ENCODE measurements at places on chromosomes 16 and 17. TPM values are rescaled to one million over a fixed set of nuclear protein-coding genes. Genes with fewer than 3 reads are reported as not detected.

Gene PVALEF
- total RNA-seq = not detected

Gene ATAD5
- total RNA-seq = 2.8 TPM

Gene CALB2
- 5.0 TPM for total RNA-seq

Gene ZNF785
- 8.8 TPM for total RNA-seq

Gene MSI2
- total RNA-seq = 30.5 TPM

Gene INCA1
- 2.2 TPM for total RNA-seq

Gene ORMDL3
- 37.9 TPM for total RNA-seq

Gene PROCA1
- total RNA-seq = 0.58 TPM

DNA sequence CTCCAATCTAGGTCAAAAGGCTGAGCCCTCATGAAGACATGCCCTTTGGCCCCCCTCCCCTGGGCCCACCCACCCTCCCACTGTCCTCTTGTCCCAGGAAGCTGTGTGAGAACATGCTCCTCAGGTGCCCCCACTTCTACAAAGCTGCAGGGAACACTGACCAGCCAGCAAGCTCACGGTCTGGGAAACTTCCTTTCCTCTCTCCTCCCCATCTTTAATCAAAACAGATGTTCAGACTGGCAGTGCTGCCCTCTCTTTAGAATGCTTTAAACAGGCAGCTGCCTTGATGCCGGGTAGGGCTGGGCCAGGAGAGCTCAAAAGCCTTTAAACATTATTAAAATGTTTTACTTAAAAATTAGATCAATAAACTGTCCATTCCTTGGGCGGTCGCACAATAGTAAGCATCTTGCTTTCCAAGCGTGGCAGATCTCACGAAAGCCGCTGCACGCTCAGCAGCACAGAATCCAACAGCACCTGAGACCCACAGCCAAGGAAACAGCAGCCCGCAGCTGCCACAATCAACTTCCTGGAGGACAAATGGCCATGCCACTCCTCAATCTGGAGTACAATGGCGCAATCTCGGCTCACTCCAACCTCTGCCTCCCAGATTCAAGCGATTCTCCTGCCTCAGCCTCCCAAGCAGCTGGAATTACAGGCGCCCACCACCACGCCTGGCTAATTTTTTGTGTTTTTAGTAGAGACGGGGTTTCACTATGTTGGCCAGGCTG lies 399.2 kb downstream of the SLC39A11 start:
- no peak for DNase-seq

GRCh38 chr16:78925083-78925767 lies 675.3 kb downstream of the MAF start:
- DNase-seq = no peak

DNA sequence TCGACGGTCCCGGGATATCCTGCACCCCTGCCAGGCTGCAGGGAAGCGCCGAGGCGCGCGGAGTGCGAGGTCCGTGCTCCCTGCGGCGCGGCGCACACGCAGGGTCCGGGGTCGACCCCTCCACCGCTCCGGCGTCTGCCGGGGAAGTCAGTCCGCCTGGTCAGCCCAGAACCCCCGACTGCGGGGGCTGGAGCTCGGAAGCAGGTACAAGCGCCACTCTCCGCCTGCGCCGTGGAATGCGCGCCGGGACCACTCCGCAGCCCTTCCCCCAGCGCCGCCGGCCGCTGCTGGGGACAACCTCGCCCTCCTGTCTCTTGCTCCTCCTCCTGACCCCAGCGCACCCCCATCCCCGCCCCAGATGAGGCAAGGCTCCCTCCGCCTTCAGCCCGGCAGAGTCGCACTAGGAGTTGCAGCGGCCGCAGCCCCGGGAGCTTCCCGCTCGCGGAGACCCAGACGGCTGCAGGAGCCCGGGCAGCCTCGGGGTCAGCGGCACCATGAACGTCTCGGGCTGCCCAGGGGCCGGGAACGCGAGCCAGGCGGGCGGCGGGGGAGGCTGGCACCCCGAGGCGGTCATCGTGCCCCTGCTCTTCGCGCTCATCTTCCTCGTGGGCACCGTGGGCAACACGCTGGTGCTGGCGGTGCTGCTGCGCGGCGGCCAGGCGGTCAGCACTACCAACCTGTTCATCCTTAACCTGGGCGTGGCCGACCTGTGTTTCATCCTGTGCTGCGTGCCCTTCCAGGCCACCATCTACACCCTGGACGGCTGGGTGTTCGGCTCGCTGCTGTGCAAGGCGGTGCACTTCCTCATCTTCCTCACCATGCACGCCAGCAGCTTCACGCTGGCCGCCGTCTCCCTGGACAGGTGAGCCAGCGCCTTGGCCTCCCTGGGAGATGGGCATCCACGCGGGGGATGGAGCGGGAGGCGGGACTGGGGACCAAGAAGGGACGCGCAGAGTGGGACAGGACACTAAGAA lies at the start of gene GALR2:
Gene GALR2 (plus strand): TSS at position 392 of the 974 bp plus-strand sequence. CDS start 103 bp downstream, at position 495.
- DNase-seq = no peak

GRCh38 chr16:88070989-88071625 lies 119.9 kb downstream of the BANP start:
- DNase-seq = no peak

GRCh38 chr16:68235887-68236136 lies at the start of gene ESRP2:
ESRP2 (minus strand) TSS chr16:68236127; CDS start chr16:68236045, 82 bp downstream.
- no peak for DNase-seq

DNA sequence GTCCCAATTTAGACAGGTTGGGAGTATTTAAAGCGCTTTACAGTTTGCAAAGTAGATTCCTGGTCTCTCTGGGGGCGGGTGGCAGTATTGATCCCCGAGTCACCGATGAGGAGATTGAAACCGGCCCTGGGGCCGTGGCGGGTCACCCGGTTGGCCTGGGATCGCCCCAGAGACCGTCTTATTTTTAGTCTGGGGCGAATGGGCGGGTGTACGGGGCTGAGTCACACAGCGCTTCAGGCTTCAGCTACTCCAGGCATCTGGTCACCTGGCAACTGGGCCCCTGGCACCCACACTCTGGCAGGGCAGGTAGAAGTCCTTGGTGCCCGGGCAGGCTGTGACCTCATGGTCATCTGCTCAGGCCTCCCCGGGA lies 669 bp downstream of the MIEF2 start:
- peak; percentile 69 for DNase-seq

DNA sequence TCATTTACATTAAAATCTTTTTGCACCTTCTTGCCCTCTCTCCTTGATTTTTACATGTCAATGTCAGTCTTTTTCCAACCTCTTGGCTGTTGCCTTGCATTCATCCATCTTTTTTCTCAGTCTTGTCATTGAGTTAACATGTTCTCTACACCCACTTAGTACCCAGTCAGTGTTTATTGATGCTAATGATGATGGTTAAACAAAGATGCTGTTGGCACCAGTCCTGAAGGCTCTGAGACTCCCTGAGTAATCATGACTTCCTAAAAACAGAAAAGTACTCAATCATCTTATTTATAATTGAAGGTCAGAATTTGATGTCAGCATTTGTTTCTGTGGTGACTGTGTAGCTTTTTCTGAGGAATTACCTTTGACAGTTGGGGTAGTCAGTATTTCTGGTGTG lies 104.5 kb downstream of the NLK start:
- no peak for DNase-seq

- DNase-seq = no peak
Observed at GRCh38 chr17:3796822-3797170, 4.2 kb downstream of the ITGAE start.

- no peak for DNase-seq
Observed at GRCh38 chr16:2471653-2472487, 773 bp downstream of the NTN3 start.

- no peak for DNase-seq
Observed at GRCh38 chr16:47499080-47499699, 38.1 kb downstream of the PHKB start.

- DNase-seq = no peak
Observed at GRCh38 chr16:73527187-73527586, 479.3 kb upstream of the ZFHX3 start.

- no peak for DNase-seq
Observed at GRCh38 chr17:75764711-75765421, at the start of gene GALK1. GALK1 (minus strand) TSS chr17:75765192; CDS start chr17:75765136, 56 bp downstream.

DNA sequence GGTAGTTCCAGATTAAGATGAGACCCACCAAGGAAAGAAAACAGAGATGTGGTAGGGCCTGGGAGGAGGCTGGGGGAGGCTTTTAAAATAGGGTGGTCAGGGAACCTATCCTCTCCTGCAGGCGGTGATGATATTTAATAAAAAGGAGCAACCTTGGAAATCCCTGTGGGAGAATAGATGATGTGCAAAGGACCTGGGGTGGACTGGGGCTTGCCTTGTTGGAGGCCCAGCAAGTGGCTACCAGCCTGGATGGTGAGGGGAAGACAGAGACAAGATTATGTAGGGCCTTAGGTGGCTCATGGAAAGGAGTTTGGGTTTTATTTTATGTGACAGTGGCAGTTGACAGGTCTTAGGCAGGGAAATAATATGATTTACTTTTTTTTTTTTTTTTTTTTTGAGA lies 1.8 kb downstream of the POLR3E start:
- DNase-seq = no peak

- no peak for DNase-seq
Observed at GRCh38 chr16:967077-967541, 3.7 kb downstream of the LMF1 start.

DNA sequence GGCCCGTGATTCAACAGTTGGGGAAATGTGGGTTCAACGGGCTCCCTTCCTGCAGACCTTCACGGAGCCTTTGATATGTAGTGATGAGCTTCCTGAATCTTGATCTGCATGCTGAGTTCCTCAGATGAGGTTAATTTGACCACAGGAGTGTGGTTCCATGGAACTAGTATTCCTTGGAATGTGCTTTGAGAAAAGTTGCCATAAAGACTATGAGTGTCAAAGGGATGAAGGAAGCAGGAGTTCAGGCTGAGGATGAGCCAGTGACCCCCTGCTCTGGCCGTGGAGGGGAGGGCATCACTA lies 229.2 kb downstream of the MSI2 start:
- no peak for DNase-seq

- no peak for DNase-seq
Observed at GRCh38 chr16:2048116-2048543, 345 bp downstream of the TSC2 start.

- DNase-seq = no peak
Observed at GRCh38 chr16:85894266-85894665, 4.7 kb upstream of the IRF8 start.

DNA sequence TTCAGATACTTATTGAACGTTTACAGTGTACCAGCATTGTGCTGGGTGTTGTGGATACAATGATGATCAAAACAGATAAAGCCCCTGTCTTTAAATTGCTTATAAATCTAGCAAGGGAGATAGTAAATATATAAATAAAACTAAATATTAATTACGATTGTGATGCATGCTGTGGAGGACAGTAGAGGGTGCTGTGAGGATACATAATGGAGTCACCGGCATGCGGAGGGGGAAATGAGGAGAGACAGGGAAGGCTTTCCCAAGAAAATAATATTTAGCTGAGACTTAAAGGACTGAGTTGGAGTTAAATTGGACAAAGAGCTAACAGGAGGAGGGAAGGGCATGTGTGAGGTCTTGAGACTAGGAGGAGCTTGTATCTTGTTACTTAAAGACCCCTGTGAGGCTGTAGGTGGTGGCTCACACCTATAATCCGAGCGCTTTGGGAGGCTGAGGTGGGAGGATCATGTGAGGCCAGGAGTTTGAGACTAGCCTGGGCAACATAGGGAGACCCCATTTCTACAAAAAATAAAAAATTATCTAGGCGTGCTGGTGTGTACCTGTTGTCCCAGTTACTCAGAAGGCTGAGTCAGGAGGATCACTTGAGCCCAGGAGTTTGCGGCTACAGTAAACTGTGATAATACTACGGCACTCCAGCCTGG lies 2.4 kb downstream of the DHRS7B start:
- no peak for DNase-seq

- DNase-seq = no peak
Observed at GRCh38 chr16:85484347-85485300, 128.5 kb upstream of the GSE1 start.

DNA sequence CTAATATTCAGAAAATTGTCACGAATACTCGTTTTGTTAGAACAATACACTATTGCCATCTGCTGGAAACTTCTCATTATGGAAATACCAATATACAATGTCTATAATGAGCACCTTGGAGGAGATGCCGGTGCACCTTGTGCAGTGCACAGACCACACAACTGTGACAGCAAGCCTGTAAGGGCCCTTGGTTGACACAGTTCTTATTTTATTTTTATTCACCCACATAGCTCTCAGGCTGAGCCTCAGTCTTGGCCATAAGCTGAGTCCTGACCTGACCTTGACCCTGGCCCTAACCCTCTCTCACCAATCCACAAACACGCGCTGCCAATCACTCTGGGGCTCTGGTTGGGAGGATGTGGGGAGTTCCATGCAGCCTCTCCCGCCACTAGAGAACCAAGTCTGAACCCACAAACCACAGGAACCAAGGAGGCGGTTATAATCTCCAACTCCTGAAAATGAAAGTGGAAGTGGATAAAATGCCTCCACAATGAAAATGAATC lies 7.6 kb downstream of the AIPL1 start:
- DNase-seq = no peak

- no peak for DNase-seq
Observed at GRCh38 chr16:69179328-69180010, 7.5 kb upstream of the SNTB2 start.

DNA sequence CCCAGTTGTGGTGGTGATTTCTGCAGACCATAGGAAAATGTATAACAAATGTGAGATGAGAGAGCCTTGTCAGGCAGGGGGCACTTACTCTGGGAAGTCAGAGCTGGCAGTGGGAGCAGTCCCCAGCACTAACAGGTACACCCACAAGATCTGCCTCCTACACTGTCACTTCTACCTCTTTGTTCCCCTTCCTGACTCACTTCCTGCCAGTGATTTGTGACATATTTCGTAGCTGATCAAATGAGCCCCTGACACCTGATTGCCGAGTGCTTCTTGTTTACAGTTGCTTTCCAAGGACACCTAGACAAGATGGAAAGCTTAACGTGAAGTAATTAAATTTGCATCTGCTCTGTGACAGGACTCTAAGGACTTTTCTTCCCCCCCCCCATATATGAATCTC lies 40.5 kb downstream of the FTO start:
- no peak for DNase-seq

DNA sequence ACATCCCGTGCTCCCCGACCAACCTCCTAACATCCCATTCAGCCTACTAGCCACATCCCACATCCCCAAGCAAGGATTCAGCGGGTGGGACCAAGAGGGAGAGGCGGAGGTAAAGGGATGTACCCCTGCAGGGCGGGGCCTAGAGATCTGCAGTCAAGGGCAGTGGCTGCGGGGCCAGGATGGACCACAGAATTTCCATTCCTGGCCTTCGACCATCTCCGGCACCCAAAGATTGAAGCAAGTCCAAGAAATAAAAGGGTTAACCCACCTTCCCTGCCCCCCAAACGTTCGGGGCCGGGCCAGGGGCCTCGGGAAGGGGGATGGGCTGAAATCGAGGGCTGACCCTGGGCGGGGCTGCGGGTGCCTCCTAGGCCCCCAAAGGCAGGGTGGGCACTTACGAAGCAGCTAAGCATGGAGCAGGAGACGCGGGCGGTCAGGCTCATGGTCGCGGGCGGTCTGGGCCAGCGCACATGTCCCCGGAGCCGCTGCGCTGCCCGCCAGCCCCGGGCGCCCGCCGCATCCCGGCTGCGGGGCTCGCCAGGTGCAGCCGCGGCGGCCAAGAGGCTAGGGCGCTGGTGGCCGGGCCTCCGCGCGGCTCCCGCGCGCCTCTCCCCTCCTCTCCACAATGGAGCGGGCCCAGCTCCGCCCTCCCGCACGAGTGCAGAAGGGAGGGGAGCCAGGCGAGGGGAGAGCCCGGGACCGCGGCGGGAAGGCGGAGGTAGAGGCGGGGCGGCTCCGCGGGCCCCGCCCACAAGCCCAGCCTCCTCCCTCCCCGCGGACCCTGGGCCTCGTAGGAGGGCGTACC lies at the start of gene MTMR4:
Gene MTMR4 (minus strand): TSS at position 674 of the 805 bp plus-strand sequence. CDS start 231 bp downstream, at position 443.
- DNase-seq = no peak
